ENCODE measurements at places on chromosomes 5 and 9.
A peak's percentile ranks its signal among the peaks of the same experiment; 100 is the strongest.

DNA sequence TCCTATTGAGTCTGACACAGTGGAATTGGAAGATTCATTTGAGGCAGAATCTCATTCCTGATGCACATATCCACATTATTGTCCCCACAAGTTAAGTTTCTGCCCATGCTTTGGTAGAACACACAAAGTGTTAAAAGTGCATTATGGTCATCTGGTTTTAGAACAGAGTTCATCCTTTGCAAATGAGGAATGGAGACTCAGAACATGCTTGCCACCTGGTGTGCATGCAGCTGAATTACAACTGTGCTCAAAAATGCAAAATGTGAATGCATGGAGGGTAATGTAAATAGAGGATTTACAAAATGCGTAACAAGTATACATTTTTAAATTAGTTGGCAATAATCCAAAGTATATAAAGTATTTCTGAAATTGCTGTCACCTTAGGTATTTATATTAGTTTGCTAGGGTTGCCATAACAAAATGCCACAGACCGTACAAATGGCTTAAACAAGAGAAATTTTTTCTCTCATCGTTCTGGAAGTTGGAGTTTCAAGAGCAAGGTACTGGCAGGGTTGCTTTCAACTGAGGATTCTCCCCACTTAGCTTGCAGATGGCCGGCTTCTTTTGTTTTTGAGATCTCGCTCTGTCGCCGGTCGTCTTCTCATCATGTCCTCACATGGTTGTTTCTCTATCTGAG is 671.1 kb downstream of the TAF11L14 start:
- DNase-seq, result no peak

- no peak for DNase-seq
Measured at GRCh38 chr9:8655071-8655470, 855.5 kb upstream of the DMAC1 start.

- DNase-seq, result peak; percentile 57
Measured at GRCh38 chr9:97938081-97938644, at the start of gene HEMGN. Gene HEMGN (minus strand): TSS chr9:97938172. CDS start chr9:97938136, 36 bp downstream.

DNA sequence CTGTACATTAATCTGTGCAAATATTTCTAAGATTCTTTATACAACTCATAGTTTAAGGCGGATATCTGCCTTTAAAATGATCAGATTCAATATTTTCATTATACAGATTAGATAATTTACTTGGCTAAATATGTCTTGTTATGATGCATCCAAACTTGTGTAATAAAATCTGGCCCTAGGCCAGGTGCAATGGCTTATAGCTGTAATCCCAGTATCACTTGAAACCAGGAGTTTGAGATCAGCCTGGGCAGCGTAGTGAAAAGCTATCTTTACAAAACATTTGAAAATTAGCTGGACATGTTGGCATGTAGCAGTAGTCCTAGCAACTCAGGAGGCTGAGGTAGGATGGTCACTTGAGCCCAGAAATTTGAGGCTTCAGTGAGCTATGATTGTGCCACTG is 2002.2 kb upstream of the ACO1 start:
- no peak for DNase-seq

- no peak for DNase-seq
Measured at GRCh38 chr9:128011071-128011817, 30.5 kb upstream of the EEIG1 start.

- no peak for DNase-seq
Measured at GRCh38 chr9:99778308-99778707, 43.4 kb upstream of the NR4A3 start.

GRCh38 chr5:62431735-62432620 is 19.4 kb downstream of the IPO11 start:
- DNase-seq, result no peak

- DNase-seq, result no peak
Measured at GRCh38 chr9:98482226-98482625, 226.5 kb downstream of the GABBR2 start.

- no peak for DNase-seq
Measured at GRCh38 chr5:35869685-35870277, 13.1 kb downstream of the IL7R start.

DNA sequence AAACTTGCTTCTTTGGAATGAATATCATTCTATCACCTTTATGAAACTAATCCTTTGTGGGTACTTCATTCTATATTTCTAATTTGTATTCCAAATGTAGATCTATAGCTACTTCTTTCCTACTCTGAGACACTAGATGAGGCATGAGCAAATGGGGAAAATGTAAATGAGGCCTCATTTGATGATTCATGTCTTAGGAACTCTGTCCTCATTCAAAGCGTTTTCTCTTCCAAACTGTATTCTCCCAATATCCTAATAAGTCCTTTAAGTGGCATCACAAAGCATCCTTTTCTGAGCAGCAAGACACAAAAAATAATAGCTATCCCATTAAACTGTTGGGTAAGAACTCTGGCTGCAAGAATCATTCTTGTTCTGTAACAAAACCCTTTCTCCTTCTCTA is 56.1 kb downstream of the TTLL11 start:
- DNase-seq, result no peak

DNA sequence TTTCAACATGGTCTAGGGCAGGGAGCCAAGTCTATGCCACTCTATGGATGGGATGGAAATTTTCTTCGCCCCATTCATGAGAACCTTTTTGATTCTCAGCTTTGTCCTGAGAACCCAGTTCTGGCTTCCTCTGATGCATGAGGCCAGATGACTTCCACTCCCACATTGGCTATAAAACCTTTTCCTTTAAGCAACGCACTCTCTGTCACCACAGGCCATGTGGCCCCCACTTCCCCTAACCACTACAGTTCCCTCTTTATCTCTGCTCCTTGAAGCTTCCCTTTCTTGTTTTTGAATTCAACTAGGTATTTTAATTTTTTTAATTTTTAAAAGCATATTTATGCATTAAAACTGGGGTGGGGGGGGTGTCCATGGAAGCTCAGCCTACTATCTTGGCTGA is 401.3 kb downstream of the ENC1 start:
- DNase-seq, result no peak

DNA sequence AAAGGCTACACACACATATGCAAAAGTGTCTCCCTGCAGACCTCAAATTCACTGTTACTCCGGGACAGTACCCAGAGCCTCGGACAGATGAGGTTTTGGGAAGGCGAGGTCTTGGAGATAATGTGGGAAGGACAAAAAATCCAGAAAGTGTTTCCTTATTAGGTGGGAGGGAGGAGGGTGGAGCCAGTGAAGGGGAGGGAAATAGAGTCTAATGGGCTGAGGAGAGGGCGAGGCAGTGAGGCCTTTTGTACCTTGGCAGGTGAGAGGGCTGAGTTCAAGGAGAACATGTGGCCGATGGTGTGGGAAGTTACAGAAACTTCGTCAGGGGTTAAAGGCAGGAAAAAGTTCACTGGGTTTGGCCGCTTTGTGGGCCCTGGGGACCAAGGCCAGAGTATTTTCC is 22.1 kb upstream of the TMEM174 start:
- DNase-seq, result no peak

GRCh38 chr5:9361835-9362234 is 184.0 kb downstream of the SEMA5A start:
- peak; percentile 49 for DNase-seq

GRCh38 chr5:72451741-72452505 is 55.3 kb downstream of the ZNF366 start:
- DNase-seq, result no peak

DNA sequence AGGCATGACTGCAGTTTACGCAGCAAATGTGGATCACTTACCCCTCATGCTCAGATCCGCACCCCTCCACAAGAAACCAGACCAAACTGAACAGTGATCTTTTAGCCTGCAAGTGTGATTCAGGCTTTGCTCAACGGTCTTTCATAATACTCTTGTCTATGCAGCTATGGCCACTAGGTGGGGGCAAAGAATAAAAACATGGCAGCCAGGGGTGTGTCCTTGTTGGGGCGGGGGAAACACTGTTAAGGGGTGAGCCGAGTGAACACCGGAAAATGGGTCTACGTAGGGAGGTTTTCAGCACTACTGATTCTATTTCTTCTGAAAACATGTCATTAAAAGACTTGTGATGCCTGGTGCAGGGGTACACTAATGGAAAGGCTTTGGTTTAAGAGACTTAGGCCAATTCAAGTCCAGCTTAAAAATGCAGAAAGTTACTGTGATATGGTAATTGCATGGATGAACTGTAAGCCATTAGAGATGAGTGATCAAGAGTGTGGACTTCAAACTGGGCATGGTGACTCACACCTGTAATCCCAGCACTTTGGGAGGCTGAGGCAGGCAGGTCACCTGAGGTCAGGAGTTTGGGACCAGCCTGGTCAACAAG is 49.9 kb upstream of the GPR151 start:
- peak; percentile 63 for DNase-seq

GRCh38 chr9:34500623-34501267 is 22.0 kb downstream of the ENHO start:
- DNase-seq, result peak; percentile 80

DNA sequence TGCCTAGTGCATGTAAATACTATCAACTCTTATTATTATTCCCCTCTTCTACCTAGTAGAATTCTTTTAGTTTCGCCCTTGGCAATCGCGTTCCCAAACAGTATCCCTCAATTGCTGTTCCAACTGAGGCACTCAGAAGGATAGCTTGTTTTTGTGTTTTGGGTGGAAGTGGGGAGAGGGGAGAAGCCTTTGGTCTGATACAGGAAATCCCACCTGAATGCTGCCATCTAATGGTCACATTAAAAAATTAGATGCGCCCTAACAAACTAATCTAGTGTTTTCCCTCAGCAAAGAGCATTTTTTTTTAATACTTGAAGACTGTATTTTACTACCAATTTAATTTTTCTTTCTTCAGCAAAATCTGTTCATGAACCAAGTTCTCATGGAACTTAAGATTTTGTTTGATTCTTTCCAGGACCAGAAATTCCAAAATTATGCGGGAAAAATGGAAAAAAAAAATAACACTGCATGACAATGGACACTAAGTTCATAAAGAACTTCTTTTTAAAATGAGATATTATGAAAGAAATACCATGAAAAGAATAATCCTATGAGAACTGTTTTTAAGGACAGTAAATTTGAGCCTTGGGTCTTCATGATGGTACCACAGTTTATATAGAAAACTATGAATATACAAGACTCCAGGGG is 22.2 kb upstream of the GLDC start:
- DNase-seq, result no peak

- no peak for DNase-seq
Measured at GRCh38 chr5:122110987-122111386, 18.4 kb upstream of the ZNF474 start.

DNA sequence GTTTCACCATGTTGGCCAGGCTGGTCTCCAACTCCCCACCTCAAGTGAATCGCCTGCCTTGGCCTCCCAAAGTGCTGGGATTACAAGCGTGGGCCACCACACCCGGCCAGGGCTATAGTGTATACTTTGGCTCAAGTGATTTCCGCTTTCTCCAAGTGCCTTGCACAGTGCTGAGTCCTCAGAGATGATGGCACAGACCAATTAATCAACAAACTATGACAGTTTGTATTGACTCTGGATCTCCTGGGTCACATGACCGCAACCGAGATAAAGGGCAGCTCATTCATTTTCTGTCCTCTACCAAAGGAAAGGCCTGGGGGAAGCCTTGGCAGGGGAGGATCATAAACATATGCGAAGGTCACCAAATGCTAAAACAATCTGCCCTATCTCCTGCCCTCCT is 11.4 kb upstream of the LARP1 start:
- no peak for DNase-seq

DNA sequence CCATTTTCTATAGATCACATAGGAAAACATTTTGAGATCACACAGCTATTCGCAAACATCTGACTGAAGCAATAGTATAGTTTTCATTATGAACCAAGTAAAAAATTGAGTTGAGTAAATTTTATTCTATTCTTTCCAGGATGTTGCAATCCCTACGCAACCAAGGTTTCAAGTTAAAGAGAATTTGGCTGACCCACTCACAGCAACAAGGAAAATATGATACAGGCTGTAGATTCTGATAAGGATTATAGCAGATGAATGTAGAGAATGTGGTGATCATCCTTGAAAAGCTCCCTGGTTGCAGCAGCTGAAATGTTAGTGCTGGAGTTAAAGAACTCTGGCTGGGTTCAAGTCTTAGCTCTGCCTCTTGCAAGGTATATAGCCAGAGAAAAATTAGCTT is 4.7 kb downstream of the ABCA1 start:
- no peak for DNase-seq

DNA sequence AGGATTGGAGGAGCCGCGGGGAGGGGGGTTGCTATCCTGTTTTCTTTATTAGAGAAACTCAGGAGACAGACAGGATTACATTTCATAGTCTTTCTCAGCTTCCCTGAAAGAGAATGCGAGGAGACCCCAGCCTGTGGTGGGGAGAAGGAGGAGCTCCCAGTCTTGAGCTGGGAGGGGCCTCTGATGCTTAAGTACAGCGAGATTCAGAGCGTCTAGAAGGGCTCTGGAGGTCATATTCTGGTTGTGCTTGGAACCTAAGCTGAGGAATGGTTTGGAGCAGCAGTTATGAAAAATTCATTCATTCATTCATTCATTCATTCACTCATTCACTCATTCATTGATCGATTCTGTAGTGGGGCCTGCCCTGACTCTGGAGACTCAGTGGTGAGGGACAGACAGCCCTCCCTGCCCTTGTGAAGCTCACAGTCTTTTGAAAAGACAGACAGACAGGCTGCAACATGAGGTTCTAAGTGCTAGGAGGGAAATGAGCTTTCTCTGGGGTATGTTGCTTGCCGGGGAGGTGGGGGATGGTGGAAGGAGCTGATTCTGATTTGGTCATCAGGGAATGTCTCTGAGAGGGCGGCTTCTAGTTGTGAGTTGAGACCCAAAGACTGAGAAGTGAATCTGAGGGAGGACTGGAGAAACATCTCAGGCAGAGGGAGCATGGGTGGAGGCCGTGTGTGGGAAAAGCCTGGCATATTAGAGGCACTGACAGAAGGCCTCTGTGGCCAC is 2.5 kb upstream of the SPRY4 start:
- no peak for DNase-seq

DNA sequence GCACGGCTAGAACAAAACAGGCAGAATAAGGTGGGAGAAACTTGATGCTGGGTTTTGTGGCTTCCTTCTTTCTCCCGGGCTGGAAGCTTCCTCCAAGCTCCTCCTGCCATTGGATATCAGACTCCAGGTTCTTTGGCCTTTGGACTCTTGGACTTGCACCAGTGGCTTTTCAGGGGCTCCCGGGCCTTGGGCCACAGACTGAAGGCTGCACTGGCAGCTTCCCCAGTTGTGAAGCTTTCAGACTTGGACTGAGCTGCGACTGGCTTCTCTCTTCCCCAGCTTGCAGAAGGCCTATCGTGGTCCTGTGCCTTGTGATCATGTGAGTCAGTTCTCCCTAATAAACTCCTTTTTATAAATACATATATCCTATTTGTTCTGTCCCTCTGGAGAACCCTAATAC is 364.4 kb downstream of the DNAH5 start:
- no peak for DNase-seq

GRCh38 chr5:32538031-32538547 is 47.3 kb upstream of the SUB1 start:
- peak; percentile 52 for DNase-seq

DNA sequence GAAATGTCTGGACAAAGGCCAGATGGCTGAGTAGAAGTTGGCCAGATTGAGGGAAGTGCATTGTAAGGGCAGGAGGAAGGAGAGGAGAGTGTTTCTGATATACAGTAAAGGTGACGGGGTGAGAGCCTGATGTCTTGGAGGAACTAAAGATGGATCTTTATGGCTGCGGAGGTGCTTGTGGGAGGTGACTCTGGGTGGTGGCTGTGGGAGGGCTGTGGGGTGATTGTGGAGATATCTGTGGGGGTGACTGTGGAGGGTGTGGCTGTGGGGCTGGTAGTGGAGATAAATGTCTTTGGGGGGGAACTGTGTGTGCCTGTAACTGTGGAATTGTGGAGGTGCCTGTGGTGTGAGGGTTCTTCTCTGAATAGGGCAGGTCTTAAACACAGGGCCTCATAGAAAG is 121.4 kb downstream of the CMYA5 start:
- DNase-seq, result no peak

- no peak for DNase-seq
Measured at GRCh38 chr5:143019614-143020515, 249.7 kb downstream of the ARHGAP26 start.
